NCI-H748 treated with DMSO at 0.1 percent for 48 hours (cell line): ENCODE measurements at places on chromosomes 2 and 18.
A peak's percentile ranks its signal among the peaks of the same experiment; 100 is the strongest.

DNA sequence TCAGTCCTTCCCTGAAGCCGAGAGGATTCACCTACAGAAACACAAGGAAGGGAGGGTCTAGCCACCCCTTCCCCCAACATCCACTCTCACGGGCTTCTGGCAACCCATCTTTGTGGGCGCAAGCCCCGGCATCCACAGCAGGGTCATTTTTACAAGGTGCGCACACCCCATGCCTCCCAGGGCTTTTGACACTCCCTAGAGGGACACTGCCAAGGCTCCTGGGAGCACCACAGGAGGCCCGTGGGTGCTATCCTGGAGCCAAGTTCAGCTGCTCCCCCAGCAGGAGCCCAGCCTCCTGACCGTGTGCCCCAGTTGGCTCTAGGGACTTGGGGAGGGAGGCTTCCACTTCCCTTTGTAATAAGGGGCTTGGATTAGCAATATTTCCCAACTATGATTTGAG is 251.6 kb downstream of the TNS1 start:
- DNase-seq, result no peak

DNA sequence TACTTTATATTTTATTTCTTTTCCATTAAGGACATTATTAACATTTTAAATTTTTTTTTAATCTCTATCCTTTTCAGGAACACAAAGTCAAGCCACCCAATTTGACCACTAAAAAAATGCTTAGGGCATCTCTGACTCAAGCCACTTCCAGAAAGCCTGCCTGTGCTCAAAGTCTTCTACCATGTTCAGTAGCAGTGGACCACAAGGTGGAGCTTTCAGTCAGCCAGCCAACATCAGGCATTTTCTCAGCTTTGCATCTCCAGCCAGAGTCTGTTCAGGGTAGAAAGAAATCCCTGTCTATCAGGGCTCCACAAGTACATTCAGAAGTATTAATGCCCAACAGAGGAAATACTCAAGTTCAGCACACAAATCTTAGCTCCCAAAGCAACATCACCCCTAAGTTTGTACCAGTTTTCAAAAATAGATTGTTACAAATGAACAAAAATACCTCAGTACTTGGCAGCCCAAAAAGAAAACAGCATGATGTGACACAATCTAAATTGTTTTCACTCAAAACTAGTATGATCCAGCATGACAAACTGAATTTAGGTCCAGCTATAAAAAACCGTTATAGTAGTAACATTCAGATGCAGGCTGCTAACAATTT is 37.6 kb downstream of the C18orf63 start:
- DNase-seq, result peak; percentile 37

GRCh38 chr2:138654146-138654545 is 126.0 kb downstream of the NXPH2 start:
- no peak for DNase-seq

DNA sequence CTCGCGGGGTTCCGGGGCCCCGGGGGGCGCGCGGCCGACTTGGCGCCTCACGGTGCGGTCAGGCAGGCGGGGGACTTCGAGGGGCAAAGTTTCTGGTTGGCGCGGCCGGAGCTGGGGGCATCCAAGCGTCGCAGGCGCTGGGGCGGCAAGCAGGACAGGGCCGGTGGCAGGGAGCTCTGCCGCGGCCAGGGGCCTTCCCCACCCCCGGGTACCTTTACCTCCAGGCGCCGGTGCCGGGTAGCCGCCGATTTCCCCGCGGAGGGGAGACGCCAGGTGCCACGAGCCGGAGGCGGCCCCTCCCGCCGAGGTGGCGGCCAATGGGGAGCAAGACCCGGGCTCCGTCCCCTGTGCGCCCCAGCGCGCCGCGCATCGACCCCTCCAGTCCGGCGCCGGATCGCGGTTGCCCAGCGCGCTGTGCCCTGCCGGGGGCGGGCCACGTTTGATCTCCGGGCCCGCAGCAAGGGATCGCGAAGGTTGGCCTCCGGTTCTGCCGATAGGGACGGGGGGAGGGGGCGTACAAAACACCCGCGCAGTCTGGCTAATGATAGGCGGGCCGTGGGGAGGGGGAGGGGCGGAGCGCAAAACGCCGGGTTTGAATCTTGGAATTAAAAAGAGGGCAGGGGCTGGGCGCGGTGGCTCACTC is at the start of gene ST8SIA5:
Gene ST8SIA5, minus strand, starts transcription at position 495 of the 643 bp plus-strand sequence. CDS start 545 bp downstream, outside the sequence.
- DNase-seq, result peak; percentile 86

- DNase-seq, result no peak
Observed at GRCh38 chr2:26729311-26729710, 34.8 kb upstream of the SLC35F6 start.

- no peak for DNase-seq
Observed at GRCh38 chr18:5431836-5432575, 111.8 kb downstream of the EPB41L3 start.

- no peak for DNase-seq
Observed at GRCh38 chr2:215356334-215356947, 44.6 kb downstream of the ATIC start.

- DNase-seq, result no peak
Observed at GRCh38 chr2:134911400-134911785, 7.2 kb upstream of the CCNT2 start.

- DNase-seq, result no peak
Observed at GRCh38 chr2:44498551-44498950, 136.8 kb downstream of the CAMKMT start.

GRCh38 chr2:73931531-73932500 is 5.1 kb downstream of the DGUOK start:
- DNase-seq, result no peak

- DNase-seq, result no peak
Observed at GRCh38 chr2:104340162-104340561, 513.8 kb upstream of the POU3F3 start.

DNA sequence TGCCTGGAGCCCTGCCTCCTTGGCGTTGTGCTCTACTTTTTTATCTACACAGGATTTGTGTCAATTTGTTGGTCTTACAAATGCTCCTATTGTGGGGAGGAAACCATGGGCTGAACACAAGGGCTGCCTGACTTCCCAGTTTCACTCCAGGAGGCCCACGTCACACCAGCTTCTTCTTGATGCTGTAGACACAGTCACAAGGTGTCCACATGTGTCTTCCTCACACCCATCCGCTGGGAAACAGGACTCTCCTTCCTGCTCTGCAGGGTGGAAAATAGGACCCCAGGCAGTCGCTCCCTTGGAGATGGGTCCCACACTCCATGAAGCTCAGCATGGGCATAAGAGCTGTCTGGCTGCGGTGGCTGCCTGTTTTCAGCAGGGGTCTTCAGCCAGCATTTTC is 468.2 kb downstream of the EPHA4 start:
- DNase-seq, result no peak

GRCh38 chr18:48920408-48921038 is 30.2 kb downstream of the SMAD7 start:
- DNase-seq, result no peak
